ENCODE measurements at places on chromosomes 12 and 14.
A peak's percentile ranks its signal among the peaks of the same experiment; 100 is the strongest.

GRCh38 chr12:63802012-63802608 lies 22.4 kb downstream of the RXYLT1 start:
- peak; percentile 28 for DNase-seq

- DNase-seq = no peak
Measured at GRCh38 chr12:109811624-109811995, 21.6 kb downstream of the TRPV4 start.

- no peak for DNase-seq
Measured at GRCh38 chr14:34423445-34423844, 38.6 kb downstream of the SPTSSA start.

DNA sequence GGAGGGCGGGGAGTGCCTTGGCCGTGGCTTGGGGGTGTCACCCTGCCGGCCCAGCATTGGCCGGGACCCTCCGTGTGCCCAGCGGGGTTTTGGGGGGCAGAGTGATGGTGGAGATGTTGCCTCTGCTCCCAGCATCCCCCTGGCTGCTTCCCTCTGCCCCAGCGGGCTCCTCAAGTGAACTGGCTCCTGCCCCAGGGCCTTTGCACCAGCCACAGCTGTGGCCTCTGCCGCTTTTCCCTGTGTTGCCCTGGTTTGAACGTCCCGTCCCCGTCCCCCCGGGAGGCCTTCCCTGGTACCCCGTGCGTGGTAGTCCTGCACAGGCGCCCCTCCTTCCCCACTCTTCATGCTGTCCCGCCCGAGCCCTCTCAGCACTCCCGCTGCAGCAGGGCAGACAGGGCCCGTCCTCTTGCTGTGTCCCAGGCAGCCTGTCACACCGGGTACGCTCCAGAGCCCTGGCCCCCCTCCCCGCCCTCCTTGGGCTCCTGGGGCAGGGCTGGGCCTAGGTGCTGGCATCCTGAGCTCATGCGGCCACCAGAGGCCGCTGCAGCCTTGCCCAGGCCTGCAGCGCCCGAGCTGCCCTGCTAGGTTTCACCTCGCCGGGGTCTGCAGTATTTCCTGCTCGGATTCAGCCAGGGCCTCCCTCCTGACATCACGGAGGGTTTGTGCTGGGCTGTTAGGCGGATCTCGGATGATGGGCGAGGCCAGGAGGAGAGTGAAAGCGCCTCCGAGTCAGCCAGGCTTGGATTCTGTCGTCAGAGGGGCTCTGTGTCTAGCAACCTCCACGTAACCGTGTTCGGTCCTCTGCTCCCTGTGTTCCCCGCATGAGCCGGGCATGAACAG lies 9.5 kb downstream of the NOC4L start:
- peak; percentile 78 for DNase-seq

DNA sequence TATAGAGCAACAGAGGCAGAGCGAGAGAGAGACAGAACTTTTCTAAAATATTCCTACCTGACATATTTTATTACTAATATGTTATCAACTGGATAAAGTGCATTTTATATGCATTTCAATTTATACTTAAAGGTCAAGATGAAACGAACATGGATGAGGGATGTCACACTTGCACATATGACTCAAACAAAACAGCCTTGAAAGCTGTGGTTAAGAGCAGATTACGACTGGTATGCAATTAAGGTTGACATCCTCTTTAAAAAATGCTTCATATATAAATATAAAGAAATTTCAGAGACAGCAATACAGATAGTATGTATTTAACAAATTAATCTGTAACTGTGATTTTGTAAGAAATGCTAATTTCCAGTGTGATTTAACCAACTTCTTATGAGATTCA lies 52.5 kb downstream of the LMO3 start:
- DNase-seq = no peak

DNA sequence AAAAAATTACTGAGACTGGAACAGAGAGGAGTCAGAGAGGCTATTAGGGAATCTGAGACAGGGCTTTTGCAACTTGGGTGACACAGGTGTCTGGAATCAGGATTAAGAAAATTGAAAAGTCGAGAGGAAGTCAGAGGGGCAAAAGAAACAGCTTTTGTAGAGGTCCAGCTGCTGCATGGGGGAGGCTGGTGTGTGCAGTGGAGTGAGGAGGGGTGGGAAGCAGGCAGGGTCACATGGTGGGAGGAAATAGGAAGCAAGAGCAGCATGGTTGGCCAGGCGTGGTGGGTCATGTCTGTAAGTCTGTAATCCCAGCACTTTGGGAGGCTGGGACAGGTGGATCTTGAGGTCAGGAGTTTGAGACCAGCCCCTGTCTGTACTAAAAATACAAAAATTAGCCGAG lies 69.7 kb upstream of the VRK1 start:
- DNase-seq = no peak

DNA sequence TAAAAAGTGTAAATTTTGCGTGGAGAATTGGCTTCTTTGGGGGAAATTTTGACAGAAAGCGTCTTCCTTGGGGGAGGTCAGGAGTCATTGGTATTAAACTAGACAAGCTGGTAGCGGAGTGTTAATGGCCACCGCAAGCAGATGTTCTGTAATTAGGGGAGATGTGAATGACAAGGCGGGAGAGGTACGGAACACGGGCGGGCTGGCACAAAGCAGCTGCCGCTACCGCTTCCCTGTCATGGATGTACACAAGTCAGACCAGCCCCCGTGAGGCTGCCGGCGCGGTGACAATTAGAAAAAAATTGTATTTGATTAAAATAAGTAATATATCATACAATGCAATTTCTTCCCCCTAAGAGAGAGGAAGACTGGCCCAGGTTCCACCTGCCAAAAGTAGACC lies 501.6 kb downstream of the VRK1 start:
- DNase-seq = no peak

DNA sequence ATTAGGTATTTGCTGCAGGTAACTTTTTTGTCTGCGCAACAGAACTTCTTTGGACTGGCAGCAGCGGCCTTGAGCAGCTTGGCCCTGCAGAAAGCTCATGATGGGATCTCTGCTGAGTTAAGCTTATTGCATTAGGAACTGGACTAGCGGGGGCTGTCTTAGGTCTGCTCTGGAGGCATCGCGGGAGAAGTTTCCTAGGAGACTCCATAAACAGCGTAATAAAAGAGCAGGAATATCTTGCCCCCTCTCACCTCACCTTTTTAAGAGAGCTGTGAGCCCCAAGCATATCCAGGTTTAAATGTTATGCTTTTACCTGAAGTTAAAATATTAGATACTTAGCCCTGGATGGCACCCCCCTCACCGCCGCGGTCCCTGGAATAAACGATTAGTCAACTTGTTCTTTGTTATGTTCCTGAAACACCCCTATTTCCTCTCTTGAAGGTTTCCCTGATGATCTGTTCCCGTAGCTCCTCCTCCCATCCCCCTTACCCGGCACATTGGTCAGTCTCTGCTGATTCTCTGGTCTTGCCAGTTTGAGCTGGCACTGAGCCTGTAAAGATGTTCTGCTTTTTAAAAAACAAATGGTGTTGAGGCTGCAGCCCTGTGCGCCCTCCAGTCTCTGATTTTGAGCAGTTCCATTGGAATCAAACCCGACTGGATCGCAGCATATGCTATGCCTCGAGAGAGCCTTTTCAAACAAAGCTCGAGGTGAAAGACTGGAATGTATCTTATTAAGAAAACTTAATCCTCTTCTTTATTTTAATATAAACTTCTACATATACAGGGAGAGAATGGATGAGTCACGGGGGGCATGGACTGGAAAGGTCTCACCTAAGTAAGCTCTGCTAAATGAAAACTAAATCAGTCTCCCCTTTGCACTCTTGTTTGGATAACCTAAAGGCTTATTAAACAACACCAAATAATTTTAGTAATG lies 1.9 kb downstream of the MLXIP start:
- DNase-seq = no peak

GRCh38 chr12:27906127-27906500 lies 66.4 kb downstream of the PTHLH start:
- DNase-seq = no peak

- DNase-seq = no peak
Measured at GRCh38 chr14:82309199-82309598, 775.5 kb upstream of the SEL1L start.

GRCh38 chr14:90720336-90720735 lies 95.9 kb downstream of the TTC7B start:
- DNase-seq = no peak

DNA sequence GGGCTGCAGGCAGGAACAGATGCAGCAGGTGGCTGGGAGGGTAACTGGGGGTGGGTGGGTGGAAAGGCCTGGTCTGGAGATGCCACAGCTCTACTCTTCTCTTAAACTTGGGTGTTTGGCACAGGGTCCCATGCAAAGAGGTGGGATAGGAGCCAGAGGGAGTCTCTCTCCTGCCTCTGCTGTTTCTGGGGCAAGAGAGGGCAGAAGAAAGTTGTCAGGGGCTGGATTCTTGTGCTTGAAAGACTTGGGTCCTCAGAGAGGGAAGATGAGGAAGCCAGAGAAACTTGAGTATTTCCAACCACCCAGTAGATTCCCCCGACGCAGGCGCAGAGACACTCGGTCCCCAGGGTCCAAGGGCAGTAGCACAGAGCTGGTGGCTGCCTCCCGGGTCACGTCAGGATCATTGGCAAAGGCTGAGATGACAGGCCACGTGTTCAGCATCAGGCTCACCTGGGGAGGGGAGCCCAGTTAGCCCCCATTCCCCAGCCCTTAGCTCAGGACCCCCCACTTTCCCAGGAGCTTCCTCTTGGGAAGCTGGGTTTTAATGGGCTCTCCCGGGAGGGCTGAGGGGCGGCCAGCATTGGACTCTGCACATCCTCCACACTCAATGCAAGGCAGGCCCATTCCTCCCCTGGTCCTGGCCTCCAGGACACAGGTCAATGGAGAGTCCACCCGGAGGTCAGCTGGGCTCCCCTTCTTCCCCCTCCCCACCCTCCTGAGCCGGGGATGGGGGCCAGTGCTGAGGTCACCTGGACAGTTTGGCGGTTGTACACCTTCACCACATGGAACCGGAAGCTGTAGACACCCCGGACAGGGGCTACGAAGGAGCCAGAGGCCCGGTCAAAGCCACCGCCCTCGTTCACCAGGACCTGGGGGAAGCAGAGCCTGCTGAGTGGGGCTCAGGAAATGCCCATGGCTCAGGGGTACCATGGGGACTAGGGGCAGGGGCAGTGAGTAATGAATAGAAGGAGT lies 1.6 kb downstream of the CBLN3 start:
- DNase-seq = no peak

- DNase-seq = peak; percentile 92
Measured at GRCh38 chr12:4269279-4269991, 4.1 kb upstream of the CCND2 start.

GRCh38 chr14:23145794-23146350 lies 26.8 kb upstream of the CEBPE start:
- no peak for DNase-seq

GRCh38 chr12:27899151-27899661 lies 73.3 kb downstream of the PTHLH start:
- DNase-seq = no peak

GRCh38 chr12:57456145-57456700 lies 1.1 kb downstream of the INHBE start:
- DNase-seq = peak; percentile 60

GRCh38 chr14:96246539-96246847 lies 9.5 kb upstream of the BDKRB1 start:
- no peak for DNase-seq

- no peak for DNase-seq
Measured at GRCh38 chr12:116459011-116459875, 99.9 kb upstream of the MAP1LC3B2 start.

- no peak for DNase-seq
Measured at GRCh38 chr12:3295646-3296408, 195.2 kb upstream of the PRMT8 start.

DNA sequence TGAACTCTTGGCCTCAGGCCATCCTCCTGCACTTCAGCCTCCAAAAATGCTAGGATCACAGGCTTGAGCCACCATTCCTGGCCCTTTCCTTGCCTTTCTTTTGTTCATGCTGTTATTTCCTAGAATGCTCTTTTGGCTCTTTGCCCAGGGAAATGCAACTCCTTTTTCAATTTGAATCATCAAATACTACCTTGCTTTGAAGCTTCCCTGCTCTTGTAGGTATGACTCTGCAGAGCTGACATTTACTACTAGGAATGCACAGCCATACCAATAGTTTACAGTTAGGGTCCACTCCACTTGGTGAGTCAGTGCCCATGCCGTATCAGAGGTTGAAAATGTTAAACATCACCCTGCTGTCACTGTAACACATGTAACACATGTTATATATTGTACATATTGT lies 107.0 kb upstream of the CRY1 start:
- no peak for DNase-seq

GRCh38 chr12:128426511-128426910 lies 159.5 kb downstream of the TMEM132C start:
- no peak for DNase-seq

DNA sequence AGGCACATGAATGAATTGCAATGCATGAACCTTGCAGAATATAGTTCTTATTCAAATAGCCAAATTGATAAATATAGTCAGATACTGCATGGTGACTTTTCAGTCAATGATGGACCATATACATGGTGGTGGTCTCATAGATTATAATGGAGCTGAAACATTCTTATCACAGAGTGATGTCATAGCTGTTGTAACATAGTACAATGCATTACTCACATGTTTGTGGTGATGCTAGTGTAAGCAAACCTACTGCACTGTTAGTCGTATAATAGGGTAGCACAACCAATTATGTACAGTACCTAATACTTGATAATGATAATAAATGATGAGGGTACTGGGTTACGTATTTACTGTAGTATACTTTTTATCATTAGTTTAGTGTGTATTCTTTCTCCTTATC lies 280.3 kb downstream of the BCAT1 start:
- no peak for DNase-seq

DNA sequence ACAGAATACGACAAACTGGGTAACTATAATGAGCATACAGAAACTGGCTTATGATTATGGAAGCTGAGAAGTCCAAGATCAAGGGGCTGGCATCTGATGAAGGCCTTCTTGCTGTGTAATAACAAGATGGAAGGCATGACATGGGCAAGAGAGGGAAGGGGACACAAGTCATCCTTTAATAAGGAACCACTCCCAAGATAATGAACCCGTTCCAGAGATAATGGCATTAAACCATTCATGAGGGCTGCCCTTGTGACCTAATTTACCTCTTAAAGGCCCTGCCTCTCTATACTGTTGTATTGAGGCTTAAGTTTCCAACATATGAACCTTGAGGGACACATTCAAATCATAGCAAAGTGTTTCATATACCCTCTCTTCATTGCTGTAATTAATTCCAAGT lies 4.6 kb upstream of the VTI1B start:
- DNase-seq = no peak

- no peak for DNase-seq
Measured at GRCh38 chr14:38285962-38286361, 30.1 kb upstream of the CLEC14A start.

DNA sequence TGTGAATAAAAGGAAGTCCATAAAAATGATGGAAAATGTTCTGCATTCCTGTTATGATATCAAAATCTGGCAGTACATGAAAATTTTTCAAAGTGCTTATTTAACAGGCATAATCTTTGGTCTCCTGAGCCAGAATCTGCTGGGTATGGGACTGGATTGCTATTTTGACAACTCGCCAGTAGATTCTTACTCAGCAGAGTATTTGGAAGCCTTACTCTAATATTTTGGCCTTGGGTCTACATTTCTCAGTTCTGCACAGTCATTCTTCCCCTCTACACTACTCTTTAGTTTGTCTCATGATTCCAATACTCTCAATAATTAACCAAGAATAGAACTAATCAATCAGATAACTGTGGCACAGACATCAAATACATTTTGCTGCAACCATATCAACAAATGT lies 1.1 kb upstream of the SLCO1B1 start:
- no peak for DNase-seq

Measured in CD4-positive, alpha-beta T cell treated with Interleukin-1 beta for 1 hour (primary cell).